ENCODE measurements at places on chromosomes 16 and 17. TPM values are rescaled to one million over a fixed set of nuclear protein-coding genes. Genes with fewer than 3 reads are reported as not detected.

Gene ZNF821
- total RNA-seq, result 27.1 TPM

GRCh38 chr16:27690608-27691007 is 140.7 kb downstream of the KATNIP start:
- DNase-seq, result no peak

Gene CD300A
- not detected for total RNA-seq

DNA sequence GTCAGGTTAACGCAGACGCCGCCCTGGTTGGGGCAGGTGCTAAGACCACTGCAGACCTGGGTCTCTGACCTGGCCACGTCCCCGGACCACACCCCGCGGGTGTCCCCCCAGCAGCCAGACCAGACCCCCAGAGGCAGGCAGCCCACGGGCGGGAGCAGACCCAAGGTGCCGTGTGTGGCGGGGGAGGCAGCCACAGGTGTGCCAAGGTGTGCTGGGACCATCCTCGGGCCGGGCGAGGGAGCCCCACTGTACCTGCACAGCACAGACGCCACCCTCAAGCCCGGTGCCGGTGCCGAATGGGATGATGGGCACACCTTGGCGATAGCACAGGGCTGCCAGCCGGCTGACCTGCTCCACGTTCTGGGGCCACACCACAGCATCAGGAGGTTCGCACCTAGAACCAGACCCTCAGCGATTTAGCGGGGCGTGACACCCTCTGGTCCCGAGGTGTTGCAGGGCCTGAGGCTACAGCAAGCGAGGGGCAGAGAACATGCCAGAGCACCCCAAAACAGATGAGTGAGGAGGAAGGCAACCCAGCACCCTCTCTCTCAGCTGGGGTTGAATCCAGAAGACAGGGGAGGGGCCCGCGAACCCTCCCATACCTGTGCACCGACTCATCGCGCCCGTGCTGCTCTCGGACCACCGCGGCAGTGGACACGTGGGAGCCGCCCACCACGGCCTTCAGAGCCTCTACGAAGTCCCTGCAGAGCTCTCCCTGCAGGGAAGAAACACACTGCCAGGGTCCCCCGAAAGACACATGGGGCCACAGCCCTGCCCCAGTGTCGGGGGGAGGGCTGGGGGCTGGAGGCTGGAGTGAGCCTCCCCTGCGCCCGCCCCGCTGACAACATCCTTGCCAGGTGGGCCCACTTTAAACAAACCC is 1.4 kb downstream of the LDHD start:
- no peak for DNase-seq

DNA sequence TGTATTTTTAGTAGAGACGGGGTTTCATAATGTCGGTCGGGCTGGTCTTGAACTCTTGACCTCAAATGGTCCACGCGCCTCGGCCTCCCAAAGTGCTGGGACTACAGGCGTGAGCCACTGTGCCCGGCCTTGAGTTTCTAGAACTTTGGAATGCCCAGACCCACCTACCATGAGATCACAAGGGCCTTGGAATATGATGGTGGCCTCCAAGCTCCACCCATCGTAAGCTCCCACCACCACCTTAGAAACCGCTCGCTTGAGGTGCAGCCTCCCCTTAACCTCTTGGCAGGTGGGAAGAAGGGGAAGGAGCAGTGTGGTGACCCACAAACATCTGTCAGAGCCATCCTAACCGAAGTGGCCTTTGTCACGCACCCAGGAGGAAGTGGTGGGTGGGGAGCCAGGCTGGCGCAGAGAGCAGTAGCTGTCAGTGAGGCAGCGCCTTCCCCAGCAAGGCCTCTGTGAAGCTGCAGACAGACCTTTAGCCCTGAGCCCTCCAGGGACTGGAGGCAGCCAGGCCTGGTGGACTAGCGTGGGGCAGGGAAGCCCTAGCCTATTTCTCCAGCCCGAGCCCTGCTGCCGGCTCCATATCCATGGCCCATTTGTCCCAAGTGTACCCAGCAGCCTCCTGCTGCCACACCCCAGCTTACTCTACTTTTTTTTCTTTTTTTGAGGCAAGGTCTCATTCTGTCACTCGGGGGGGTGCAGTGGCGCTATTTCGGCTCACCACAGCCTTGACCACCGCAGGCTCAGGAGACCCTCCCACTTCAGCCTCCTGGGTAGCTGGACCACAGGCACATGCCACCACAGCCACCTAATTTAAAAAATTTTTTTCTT is 13.1 kb upstream of the SEPHS2 start:
- no peak for DNase-seq

DNA sequence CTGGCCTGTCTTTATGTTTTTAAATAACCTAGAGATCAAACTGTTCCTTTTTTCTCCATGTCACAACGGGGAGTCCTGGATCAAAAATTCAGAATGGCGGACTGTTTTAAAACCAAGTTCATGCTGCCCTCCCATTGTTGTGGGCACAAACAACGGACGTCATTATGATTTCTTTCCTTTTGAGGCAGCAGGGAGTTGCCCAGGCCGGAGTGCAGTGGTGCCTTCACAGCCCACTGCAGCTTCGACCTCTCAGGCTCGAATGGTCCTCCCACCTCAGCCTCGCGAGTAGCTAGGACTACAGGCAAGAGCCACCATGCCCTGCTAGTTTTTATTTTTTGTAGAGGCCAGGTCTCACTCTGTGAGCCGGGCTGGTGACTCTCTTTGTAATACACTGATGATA is 26.5 kb downstream of the NDE1 start:
- no peak for DNase-seq

DNA sequence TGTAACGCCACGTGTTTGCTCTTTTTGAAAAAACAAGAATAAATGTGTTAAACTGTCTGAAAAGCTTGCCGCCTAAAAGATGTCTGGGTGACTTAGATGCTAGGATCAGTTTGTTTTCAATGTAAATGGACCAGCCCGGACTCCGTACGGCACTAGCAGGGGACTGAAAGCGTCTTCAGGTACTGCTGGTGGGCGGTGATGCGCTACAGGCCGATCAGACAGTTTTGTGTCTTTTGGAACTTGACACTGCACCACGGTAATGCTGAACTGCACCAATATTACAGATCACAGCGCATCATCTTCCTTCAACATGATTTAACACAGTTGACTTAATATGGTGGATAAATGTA is 727 bp upstream of the MBTPS1 start:
- no peak for DNase-seq

All from mesothelial cell of epicardium (in vitro differentiated cells).